SHP77 treated with DMSO at 0.1 percent for 48 hours (cell line): ENCODE measurements at places on chromosomes 7 and 10.

DNA sequence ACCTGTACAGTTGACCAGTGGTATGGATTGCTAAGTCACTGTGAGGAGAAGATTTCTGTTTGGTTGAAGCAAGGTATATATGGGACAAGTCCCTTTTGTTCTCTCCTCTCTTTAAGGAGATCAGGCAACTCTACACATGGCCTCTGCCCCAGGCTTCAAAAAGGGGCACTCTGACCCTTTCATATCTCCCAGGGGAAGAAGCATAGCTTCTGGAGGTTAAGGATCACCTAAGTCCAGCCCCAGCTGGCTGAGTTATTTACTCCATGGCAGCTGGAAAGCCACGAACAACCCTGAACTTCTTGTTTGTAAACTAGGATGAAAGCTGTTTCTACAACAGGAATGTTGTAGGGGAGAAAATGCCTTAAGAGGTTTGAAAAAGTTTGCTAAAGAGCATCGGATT is 129.2 kb upstream of the FEZF1 start:
- DNase-seq: no peak

DNA sequence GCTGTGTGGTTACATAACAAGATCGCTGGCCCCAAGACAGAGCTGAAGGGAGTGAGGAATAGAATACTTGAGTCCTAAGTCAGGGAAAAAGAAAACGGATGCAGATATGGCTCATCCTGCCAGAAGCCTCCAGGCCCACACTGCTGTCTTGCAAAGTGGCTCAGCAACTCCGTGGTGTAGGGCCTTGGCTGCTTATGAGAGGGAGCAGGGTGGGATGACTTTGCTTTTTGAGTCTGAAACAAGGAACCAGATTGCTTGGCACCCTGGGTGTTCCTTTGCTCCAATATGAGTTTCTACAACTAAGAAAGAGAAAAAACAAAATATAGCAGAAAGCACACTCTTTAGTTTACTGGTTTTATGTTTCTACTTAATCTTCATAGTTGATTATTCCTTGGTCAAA is 193.8 kb upstream of the WDR11 start:
- DNase-seq: no peak

GRCh38 chr7:31690935-31691334 is 3.9 kb downstream of the PPP1R17 start:
- no peak for DNase-seq

GRCh38 chr10:7546385-7546967 is 120.3 kb downstream of the ITIH5 start:
- DNase-seq: no peak

GRCh38 chr10:74056050-74056818 is 58.3 kb downstream of the VCL start:
- no peak for DNase-seq

DNA sequence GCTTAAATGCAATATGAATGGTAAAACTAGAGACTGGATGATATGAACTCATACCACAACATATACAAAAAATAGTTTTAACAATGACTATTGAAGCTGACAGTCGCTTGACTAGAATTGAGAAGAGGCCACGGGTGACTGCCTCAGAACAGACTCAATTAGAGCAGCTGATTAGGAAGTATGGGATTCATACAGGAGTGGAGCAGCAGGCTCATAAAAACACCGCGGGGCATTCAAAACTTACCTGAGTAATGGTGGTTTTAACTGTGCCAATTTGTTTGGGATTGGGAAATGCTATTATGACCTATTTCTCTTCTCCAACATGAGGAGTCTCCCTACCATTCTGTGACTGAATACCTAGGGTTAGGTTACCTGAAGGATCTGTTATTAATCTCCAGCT is 2.1 kb downstream of the CADPS2 start:
- peak; percentile 90 for DNase-seq

DNA sequence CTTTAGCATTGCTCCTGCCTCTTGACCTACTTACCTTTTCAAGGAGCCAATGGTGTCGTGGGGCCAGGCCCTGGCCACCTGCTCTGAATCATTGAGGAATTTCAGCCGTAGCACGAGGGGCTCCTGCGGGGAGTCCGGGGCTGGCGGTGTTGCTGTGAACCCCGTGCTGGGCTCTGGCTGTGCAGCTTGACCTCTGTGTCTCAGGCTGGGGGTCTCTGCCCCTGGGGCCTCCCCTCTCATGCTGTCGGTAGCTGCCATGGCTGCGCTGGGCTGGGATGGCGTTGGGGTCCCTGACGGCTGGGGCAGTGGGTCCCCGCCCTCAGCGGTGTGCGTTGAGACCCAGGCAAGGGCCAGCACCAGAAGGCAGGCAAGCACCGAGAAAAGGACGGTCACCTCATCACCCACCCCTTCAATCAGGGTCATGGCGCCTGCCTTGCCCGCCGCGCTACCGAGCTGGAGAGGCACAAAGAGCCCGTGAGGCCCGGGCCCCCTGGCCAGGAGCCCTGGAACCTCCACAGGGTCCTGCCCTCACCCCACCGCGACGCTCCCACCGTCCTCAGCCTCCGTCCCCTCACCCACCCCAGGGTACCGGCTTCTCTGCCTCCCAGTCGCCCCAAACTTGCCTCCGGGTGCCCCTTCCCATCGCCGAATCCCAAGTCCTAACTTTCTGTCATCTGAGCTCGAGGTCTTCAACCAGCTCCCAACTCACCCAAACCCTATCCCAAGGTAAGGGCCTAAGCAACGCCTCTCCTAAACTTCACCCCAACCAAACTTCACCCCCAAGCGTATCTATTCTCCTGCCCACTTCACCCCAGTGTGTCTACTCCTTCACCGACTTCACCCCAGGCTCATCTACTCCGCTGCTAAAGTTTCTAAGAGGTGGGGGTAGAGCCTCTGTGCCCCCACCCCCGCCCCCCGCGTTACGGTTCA is 887 bp downstream of the TMUB1 start:
- DNase-seq: no peak

- no peak for DNase-seq
These were observed 14.8 kb downstream of the TRPV6 start for GRCh38 chr7:142870566-142871259.

DNA sequence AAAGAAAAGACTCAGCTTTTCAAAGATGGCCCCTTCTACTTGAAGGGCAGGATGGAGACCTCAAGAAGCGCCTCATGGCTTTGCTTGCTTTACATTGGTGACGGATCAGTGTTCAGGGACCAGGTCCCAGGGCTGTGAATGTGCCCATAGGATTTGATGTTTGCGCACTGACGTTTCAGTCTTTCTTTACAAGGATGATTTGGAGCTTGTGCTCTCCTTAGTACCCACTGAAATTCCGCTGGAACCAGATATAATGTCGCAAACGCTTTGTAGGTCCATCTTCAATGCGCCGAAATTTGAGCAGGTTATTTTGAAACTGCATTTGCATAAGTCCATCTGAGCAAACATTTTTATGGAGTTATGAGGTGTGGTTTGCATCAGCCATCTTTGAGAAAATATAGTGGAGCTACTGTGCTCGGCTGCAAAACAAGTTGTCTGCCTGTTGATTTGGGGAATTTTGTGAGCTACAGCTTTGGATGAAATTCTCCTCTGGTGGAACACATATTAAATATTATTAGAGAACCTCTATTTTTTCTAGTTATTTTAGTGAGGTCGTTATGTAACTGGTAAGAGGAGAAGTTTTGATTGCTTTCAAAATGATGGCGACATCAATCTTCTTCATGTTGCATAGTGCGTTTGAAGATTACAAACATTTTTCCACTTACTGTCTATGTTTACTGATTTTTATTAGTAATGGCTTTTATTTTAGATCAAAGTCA is 2.4 kb downstream of the RBM20 start:
- peak; percentile 90 for DNase-seq

- no peak for DNase-seq
These were observed 26.5 kb upstream of the FHIP2A start for GRCh38 chr10:114795039-114795438.

GRCh38 chr7:112573302-112574039 is 92.7 kb downstream of the LSMEM1 start:
- DNase-seq: no peak

GRCh38 chr7:98753176-98753575 is 116.6 kb downstream of the TMEM130 start:
- no peak for DNase-seq

DNA sequence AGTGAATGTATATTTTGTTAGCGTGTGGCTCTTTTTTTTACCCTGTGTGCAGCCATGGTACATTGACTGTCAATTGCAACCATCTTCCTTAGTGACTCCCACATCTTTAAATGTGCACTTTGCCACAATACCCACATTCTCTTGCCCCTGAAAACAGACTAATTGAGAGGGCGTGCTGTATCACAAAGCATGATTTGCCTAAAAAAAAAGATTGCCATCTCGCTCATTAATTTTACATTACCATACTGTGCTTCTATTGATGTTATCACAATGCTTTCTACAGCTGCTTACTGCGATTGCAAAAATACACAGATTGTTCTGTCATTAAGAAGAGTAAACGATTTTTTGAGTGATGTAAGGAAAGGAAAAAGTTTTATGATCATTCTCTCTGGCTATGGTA is 613.1 kb upstream of the NRP1 start:
- DNase-seq: no peak

DNA sequence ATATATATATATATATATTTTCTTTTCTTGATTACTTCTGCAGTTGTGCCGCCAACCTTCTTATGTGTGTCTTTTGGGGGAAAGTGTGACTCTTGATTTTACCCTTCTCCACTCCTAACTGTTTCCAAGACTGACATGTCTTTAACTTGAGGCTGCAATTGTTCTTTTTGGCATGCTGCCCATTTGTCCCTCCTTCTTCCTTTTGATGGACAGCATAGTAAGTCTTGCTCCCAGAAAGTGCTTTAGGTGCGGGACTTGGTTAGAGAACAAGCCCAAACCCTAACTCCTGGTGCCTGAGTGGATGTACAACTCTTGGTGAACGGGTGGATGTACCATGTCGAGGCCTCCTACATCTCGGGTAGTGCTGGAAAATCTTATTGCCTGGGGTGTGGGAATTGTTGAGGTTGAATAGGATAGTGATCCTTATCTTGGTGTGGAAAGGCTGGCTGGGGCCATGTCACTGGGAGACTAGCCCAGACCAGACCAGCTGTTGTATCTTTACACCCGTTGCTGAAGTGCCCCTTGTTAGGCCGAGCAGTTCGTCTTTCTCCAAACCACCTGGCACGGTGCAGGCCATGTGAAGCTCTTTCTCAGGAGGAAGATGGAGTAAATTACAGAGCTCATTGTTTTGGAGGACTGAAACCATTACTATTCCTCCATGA is 16.3 kb downstream of the TCF7L2 start:
- DNase-seq: no peak

DNA sequence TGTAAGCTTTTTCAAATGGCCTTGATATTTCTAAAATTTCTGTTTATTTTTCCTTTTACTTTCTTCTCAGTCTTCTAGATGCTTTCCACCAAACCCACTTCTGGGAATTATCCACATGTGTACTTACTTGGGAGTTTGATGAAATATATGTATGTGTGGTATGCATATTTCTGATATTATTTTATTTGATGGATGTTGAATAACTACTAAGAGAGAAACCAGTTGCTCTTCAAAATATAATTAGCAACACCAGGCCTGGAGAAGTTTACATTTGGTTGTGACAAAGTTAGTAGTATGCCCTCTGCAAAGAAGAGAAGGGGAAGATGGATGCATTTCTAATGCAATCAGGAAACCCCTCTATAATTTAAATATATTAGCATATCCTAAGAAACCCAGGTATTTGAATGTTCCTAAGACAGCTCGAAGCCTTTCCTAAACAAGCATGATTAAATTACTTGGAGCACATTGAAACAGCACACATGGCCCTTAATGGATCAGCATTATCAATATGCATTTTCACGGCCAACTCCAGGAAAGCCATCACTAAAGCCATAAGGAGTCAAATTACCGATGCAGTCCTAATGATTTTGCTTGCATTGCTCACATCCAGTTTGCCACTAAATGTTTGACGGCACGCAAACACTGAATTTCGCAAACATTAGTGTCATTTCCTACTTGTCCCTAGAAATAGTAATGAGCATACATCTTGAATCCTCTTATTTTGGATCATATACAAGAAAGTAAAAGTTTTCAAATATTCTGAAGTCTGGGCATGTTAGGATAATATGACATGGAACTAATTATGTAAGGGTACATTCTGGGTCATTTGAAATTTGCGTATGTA is 393.8 kb downstream of the EXOC4 start:
- no peak for DNase-seq

DNA sequence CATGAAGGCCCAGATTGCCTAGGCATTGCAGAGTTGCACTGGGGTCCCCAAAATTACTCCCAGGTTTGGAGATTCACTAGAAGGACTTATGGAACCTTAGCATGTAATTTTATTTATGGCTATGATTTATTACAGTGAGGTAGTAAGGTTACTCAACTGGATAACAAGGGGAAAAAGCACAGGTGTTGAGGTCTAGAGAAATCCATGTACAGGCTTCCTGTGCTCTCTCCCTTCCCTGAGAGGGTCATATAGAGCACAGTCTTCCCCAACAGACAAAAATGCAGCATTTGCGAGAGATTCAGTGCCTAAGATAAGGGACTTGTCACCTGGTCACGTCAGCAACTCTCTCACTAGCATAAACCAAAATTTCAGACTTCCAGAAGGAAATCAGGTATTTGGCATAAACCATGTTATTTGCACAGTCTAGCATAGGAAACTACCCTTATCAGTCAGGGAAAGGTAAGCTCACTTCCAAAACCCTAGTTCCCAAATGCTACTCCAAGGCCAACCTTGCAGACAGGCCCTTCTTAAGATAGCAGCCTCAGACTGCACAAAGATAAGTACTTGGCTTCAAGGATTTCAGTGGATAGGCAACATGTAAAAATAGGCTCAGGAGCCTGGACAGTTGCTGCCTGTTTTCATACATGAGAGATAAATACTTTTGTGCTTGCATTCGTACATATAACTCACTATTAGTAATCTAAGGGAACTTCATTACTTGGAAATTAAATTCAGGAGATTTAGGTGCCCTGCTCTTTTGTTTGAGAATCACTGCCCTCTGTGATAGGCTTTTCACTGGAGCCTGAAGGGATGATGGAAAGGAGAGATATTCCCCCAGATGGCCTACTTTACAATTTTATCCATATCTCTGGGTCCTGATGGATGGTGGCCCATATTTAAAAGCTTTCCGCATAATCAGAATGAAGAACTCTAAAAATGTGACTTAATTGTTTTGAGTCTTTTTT is 378.4 kb upstream of the LRGUK start:
- DNase-seq: no peak

DNA sequence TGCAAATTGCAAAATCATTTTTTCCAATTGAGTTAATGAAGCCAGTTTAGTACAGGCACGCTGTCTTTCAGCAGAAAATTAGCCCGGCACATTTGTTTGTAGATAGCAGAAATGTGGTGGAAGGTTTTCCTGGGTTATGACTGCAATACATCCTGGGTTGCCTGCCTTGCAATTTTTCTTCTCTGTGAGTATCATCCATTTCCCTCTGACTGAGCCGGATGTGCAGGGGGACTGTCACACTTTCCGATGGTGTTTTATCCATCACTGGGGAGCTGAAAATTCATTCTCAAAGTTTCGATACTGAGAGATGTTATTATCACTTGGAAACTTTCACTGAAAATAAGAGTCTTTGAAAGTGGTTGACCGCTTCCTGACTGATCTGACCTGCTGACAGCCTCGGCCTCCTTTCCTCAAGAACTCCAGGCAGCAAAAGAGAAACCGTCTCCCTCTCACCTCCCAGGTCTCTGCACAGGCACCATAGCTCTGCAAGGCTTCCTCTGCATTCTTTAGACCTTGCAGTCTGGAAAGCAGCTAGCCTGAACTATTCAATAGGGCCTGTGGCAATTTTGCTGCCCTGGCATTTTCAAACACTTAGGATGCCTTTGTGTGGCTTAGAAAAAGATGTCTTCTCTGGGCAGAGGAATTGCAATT is 320.8 kb upstream of the NRP1 start:
- no peak for DNase-seq
